ENCODE measurements at places on chromosomes 3 and 15.
A peak's percentile ranks its signal among the peaks of the same experiment; 100 is the strongest.

- DNase-seq = no peak
Measured at GRCh38 chr15:96720656-96721055, 390.2 kb downstream of the NR2F2 start.

DNA sequence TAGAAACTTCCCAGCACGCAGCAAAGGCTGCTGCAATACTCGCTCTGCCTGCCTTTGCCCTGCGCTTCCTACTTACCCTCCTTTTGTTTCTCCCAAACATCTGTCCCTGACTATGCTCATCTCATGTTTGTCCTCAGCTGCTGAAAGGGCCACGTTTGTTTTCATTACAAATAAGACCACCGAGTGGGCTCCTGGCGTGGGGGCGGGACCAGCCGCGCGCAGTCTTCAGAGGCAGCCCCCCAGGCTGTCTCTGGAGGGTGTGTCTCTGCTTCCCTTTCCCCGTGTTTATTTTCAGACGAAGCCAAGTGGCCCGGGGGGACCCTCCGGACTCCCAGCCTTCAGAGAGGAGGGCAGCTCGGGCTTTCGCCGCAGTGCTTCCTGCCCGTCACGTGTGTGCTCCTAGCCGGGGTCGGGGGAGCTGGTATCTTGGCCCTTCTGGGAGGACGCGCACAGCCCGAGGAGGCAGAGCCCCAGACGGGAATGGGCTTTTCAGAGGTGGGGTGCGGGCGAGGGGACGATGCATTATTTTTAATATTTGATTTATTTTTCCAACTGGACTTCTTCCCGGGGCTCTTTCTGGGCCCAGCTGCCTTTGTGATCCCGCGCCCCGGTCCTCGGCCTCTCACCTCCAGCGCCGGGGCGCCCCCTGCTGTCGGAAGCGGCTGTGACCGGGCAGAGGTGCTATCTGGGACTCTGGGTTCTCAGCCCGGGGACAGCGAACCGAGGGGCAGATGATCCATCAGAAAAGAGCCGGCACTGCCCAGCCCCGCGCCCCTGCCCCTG, 70.0 kb upstream of the CGNL1 start:
- peak; percentile 75 for DNase-seq

DNA sequence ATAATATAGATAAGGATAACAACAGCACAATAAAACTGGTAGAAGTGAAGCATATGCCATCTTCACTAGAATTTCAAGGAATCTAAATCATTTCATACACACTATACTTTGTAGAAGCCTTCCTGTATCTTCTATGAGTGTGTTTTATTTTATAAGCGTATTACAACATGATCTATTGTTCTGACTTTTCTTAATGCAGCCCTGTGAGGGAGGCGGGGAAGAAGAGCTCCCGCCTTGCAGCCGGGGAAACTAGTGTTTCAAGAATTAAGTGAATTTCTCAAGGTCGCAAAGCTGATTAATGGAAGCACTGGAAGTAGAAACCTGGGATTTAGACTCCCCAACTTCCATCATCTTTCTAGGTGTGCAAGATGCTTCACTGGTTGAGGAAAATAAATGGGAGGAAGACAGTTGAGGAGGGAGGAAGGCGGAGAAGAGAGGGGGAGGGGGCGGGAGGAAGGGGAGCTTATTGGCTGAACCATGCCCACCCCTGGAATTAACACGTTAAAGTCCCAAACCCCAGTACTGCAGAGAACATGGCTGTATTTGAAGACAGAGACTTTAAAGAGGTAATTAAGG, 32.9 kb downstream of the VGLL4 start:
- no peak for DNase-seq

GRCh38 chr15:60913900-60914299, 315.2 kb downstream of the RORA start:
- no peak for DNase-seq

- no peak for DNase-seq
Measured at GRCh38 chr15:95845862-95846515, 484.5 kb upstream of the NR2F2 start.

DNA sequence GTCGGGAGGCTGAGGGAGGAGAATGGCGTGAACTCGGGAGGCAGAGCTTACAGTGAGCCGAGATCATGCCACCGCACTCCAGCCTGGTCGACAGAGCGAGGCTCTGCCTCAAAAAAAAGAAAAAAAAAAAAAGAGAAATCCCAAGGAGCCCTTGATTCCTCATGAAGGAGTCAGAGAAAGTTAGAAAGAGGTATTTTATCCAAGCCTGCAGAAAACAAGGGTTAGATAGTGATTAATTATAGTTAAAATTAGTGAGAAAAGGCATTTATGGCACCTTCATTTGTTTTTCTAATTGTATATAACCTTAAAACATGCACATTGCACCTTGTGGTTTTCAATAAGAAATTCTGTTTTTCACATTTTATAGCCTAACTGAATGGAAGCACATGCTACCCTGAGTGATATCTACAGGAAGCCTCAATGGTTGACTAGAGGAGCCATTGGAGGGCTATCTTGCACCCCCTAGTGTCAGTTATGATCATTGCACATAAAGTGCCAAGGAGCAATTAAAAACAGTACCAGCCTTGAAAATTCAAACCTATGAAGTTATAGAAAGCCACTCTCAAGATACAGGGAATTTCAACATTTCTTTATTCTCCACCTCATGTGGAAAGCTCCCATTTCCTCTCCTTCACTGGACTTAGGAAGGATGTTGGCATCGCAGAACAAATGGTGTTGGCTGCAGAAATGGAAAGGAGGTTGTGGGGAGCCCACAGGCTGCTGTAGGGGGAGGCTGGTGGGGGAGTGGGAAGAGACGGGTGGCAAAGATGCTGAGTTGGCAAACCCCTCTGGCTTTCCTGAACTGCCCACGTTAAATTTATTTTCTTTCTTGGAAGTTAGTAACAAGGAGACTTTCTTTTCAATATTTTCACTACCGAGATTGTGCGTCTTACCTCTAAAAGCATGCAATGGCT, 48.5 kb downstream of the ITGA11 start:
- peak; percentile 52 for DNase-seq

DNA sequence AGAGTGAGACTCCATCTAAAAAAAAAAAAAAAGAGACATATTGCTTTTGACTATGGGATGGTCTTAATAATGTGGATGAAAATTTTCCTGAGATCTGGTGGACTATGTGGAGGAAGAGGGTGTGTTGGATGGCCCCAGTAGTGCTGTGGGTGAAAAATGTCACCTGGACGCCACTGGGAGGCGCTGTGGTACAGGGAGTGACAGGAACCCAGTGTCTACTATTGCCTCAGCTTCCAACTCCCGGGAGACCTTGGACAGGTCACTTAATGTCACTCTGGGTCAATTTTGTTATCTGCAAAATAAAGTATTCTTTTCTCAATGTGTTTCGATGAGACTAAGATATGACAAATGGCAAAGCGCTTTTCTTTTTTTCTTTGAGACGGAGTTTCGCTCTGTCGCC, 27.7 kb upstream of the DCP1A start:
- DNase-seq = peak; percentile 76

DNA sequence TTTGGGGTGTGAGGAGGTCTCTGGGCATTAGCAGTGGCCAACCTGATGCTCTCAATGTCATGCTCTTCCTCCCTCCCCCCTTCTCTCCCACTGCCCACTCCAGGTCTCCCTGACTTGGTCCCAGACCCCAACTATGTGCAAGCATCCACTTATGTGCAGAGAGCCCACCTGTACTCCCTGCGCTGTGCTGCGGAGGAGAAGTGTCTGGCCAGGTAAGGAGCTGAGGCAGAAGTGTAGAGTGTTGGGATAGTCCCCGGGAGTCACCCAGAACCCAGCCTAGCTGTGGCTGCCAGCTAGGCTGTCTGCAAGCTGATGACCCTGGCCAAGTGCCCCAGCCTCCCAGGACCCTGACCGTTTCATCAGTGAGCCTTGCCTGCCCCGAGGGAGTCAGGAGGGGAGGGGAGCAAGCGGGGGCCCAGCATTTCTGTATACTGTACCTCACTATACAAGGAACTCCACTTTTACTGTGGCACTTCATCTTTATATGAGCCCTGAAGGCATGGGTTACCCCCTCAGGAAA, 16.5 kb downstream of the LOXL1 start:
- no peak for DNase-seq

DNA sequence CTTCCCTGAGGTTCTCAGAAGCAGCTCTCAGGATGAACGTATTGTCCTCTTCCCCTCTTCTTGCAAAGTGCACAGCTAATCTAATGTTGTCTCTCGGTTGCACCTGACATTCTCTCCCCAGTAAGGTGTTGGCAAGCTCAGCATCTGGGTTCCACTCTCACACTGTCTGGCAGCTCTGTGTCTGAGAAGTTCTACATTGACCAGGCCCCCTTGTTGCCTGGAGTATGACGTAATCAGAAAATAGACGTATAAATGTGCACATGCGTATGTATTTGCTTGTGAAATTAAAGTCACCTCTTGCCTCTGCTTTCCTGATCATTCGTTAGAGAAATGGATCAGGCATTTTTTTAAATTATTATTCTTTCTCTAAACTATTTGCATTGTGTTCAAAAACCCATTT, 67.7 kb downstream of the USF3 start:
- DNase-seq = no peak

GRCh38 chr15:81337713-81338157, 13.8 kb upstream of the STARD5 start:
- DNase-seq = no peak

- DNase-seq = no peak
Measured at GRCh38 chr15:65334586-65335231, 30.2 kb downstream of the RNU5B-1 start.

- peak; percentile 73 for DNase-seq
Measured at GRCh38 chr3:173529062-173529711, 131.6 kb downstream of the NLGN1 start.

DNA sequence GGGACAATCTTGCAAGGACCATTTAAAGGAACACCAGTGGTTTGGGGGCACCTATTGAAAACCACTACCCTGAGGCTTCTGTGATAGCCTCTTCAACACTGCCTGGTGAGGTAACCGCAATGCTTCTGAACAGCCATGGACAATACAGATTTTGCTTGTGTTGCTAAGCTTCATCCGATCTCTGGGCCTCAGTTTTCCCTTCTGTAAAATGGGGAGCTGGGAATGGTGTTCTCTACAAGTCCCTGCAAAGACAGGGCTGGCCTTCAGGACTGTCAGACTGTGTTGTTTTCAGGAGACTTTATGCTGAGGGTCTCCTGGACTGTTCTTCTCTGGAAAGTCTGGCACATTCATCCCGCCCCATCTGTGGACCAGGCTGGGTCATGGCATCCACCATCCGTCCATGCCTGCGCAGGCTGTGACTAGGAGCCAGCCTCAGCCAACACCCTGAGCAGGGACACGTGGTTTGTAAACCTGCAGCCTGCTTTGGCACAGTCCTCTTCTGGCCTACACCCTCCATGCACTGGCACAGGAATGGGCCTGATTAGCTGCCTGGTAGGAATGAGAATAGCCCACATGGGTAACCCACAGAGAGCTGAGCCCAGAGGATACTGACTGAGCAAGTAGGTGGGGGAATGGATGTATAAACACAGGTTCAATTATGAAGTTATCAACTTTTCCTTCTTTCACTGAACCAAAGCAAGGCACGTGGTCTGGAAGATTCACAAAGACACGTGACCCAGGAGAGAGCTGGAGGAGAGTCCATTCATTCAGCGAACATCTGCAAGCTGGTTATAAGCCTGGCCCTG, 55.3 kb downstream of the ROPN1B start:
- DNase-seq = no peak
